Activated T-helper 1 cell treated with anti-CD3 and anti-CD28 coated beads, Interleukin-2, amount 50 U/mL, for 16 hours (primary cell): ENCODE measurements at places on chromosomes 11 and 22.

GRCh38 chr11:23473782-23474181 is 613.5 kb upstream of the CCDC179 start:
- no peak for DNase-seq

DNA sequence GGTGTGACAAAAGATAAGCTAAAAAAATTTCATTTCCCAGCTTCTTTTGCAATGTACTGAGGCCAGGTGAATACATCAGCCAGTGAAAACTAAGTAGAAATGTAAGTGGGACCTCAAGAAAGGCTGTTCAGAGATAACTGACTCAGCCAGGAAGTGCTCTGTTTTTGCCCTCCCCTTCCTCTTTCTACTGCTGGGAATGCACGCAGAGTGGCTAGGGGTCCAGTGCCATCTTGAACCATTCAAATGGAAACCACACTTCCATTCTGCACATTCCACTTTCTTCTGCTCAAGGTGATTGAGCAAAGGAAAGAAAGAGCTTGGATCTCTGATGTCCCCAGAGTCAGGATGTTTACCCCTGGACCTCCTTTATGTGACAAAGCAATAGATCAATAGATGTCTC is 27.8 kb upstream of the LMO2 start:
- DNase-seq, result no peak

DNA sequence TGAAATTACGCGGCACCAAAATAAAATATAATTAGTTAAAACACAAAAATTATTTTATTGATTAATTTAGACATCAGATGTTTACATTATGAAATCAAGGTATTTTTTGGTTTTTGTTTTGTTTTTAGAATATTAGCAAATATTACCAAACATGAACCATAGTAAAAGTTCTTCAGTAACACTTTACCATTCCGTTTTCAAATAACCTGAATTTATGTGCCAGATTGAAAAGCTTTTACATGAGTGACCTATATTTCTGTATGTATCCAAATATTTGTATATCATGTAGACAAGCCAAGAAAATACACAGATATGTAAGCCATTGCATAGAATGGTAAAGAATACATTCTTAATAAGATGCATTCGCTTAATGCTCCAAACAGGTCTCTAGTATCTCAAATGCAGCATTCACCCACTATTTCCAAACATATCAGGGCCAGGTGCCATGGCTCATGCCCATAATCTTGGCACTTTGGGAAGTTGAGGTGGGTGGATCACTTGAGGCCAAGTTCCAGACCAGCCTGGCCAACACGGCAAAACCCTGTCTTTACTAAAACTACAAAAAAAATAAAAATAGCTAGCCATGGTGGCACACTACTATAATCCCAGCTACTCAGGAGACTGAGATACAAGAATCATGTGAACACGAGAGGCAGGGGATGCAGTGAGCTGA is 102.4 kb upstream of the SERPIND1 start:
- DNase-seq, result no peak

DNA sequence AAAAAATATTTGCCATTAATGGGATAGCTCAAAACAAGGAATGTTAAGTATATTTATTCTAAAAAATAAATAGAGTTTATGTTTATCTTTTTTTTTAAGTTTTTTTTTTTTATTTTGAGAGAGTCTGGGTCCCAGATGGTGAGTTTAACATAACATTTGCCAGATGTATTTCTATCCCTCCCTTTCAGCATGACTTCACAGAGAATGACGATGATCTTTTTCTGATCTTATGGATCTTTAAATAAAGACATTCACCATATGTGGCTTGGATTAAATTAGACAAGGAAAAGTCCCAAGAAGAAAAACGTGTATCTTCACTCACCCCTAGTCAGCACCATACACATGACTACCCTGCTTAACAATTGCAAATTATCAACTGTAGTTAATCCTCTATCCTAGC is 839.8 kb upstream of the CNTN5 start:
- DNase-seq, result no peak

GRCh38 chr11:93221539-93221938 is 23.7 kb upstream of the SLC36A4 start:
- no peak for DNase-seq

DNA sequence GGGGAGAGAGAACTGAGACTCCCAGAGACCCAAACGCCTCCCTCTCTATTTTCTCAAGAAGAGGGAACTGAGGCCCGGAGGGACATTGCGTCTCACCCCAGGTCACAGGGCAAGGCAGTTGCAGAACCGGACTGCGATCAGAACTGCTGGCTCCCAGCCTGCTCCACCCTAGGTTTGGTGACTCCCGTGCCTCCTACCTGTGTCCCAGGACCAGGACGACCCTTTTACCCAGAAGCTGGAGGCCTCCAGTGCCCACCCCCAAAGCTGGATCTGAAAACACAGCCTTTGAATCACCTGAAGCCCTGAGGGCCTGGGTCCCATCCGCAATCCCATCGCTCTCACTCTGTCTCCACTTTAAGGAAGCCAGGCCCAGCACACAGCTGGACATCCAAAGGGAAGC is 1.4 kb downstream of the GSTT4 start:
- no peak for DNase-seq

DNA sequence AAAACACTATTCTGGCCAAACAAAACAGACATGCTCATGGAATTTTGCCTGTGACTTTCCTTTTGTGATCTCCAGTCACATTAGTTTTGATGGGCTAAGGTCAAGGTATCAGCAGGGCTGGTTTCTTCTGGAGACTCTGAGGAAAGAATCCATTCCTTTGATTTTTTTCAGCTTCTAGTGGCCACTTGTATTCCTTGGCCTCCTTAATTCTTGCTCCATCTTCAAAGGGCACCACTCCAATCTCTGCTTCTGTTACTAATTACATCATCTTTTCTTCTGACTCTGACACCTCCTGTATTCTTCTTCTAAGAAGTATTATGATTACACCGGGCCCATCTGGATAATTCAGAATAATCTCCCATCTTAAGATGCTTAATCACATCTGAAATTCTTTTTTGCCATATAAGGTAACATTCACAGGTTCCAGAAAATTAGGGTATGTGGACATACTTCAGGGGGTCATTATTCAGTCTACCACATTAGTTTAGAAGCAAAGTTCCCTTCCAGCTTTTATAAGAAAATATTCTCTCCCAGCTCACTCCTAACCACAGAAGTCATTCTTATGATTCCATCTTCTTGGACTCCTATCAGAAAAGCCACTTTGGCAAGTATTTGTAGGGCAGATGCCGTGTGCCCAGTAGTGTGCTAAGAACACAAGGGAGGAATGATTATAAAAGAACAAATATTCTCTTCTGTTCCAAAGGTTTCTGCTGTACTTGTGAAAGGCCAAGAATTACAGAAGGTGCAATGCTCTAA is 56.4 kb upstream of the FSHB start:
- no peak for DNase-seq

GRCh38 chr11:91946397-91946951 is 278.1 kb upstream of the FAT3 start:
- DNase-seq, result no peak

DNA sequence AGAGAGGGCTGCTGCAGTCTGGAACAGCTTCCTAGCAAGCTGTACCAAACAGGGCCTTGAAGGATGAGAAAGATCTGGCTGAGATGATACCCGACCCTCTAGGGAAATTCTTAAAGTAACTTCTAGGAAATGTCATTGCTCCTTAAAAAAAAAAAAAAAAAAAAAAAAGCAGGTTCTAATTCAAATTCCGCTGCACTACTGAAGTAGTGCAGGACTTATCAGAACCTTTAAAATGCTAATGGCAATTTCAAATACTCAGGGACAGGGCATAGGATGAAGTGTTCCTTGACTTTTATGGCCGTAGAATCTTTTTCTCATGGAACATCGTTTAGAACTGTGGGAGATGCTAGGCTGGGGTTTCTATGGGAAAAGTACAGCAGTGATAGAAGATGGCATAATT is 13.1 kb downstream of the MIAT start:
- DNase-seq, result no peak
